CD4-positive, alpha-beta T cell treated with Interleukin-12 subunit alpha and Interleukin-12 subunit beta, for 1 hour (primary cell): ENCODE measurements at places on chromosomes 7 and 10.

DNA sequence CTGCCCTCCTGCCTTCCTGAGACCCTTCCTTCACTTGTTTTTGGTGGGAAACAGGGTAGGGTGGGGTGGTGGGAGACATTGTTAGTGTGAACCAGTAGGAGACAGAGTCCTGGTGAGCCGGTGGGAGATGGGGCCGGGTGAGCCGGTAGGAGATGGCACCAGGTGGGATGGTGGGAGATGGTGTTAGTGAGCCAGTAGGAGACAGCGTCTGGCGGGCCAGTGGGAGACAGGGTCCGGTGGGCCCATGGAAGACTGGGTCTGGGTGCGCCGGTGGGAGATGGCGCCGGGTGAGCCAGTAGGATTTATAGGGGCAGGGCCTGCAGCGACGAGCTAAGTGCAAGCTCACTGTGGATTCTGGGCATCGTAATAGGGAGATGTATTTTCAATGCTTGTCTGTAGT is 116.8 kb downstream of the TRRAP start:
- DNase-seq, result no peak

- DNase-seq, result no peak
Measured at GRCh38 chr10:14499601-14499904, 168.8 kb upstream of the FRMD4A start.

- DNase-seq, result no peak
Measured at GRCh38 chr7:52119537-52119936, 802.9 kb upstream of the COBL start.

DNA sequence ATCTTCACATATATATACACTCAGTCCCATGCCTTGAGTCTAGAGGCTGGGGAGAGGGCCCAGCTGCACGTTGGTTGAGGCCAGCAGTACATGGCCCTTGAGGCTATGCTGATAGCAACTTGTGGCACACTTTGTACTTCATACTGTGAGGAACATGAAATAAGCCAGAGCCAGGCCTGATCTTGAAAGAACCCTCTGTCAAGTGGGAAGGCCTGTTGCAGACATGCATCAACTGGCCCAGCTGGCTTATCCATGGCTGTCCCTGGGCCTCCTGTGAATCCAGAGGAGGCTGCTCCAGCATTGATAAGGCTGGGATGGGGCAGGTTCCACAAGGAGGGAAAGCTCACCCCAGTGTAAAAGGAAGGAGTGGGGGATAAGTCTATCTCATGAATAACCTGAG is 140.4 kb downstream of the NRF1 start:
- no peak for DNase-seq

- DNase-seq, result no peak
Measured at GRCh38 chr7:152871678-152872060, 112.1 kb downstream of the ACTR3B start.

- no peak for DNase-seq
Measured at GRCh38 chr7:45570797-45571196, 3.4 kb upstream of the ADCY1 start.

DNA sequence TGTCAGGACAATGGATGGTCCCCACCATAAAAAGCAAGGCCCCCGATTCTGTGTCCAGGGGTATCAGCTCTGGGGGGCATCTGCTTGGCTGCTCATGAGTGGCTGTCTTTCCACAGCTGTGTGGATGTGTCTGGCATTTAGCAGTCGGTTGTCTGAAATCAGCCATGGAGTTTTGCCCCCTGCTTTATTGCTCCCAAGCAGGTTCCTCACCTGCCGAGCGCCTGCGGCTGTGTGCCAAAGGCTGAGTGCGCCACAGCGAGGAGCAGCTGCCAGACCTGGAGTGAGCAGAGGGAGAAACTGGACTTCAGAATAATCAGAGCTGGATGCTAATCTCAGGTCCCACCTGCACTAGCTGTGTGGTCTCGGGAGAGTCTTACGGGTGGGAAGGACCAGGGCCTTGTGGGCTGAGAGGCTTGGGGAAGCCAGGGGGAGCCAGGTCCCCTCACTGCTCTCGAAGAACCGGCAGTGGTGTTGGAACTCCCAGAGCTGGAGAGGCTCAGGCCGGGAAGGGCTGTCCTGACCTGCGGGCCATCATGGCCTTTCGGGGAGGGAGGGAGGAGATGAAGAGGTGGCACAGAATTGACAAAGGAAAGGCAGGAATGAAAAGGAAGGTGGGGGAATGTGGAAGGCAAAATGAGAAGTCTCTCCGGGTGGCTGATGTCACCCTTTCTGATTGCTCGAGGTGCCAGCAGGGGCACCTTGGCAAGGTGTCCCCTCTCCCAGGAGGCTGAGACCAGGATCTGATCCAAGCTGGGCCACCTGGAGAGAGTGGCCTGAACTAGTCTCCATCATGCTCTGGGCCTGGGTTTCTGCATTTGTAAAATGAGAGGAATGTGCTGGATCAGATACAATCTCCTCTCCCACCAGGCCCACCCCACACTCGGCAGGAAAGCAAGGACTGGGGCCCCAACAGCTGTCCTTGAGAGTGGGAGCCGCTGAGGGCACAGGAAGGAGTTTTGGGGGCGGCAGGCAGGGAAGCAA is 30.2 kb upstream of the LEP start:
- no peak for DNase-seq

GRCh38 chr10:31759124-31759798 is 169.4 kb downstream of the ARHGAP12 start:
- peak; percentile 45 for DNase-seq

GRCh38 chr10:1171586-1171985 is 115.4 kb downstream of the WDR37 start:
- DNase-seq, result no peak

- no peak for DNase-seq
Measured at GRCh38 chr7:116101704-116102103, 71.1 kb upstream of the TFEC start.

DNA sequence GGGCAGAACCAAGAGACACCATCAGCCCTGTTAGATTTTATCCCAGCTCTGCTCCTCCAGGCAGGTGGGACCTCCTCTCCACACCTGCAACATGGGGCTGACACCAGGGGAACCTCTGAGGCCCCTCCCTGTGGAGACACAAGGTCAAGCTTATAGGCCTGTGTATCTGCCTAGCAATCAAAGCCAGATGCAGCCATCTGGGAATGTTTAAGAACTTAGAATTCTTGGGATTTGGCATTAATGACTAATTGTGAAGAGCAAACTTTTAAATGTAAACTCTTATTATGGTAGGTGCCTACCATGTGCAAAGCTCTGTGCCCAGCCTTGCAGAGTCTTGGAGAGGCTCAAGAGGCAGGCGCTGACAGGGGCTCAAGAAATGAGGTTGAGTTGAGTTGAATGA is 52.1 kb downstream of the TBATA start:
- no peak for DNase-seq

- peak; percentile 73 for DNase-seq
Measured at GRCh38 chr7:66557214-66558200, 71.2 kb upstream of the KCTD7 start.

- no peak for DNase-seq
Measured at GRCh38 chr7:137879357-137880158, 32.8 kb upstream of the DGKI start.

- no peak for DNase-seq
Measured at GRCh38 chr10:66627156-66627555, 298.7 kb upstream of the LRRTM3 start.

DNA sequence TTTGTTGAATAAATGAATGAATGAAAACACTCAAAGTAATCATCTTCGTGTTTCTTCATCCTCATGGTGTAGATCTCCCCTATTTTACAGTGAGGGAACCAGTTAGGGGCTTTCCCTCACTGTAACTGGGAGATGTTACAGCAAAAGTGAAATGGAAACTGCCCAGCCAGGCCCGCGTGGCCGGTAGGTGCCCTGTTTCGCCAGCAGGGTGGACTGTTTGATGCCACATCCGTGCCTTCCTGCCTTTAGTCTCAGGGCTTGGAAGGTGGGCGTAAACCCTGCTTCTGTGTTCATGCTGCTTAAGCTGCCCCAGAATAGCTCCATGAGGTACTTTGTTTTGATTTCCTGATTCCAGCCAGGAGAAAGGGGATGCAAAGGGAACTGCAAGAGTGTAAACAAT is 268.8 kb downstream of the PLXNA4 start:
- no peak for DNase-seq

GRCh38 chr10:90916392-90917237 is 4.3 kb downstream of the ANKRD1 start:
- DNase-seq, result no peak

DNA sequence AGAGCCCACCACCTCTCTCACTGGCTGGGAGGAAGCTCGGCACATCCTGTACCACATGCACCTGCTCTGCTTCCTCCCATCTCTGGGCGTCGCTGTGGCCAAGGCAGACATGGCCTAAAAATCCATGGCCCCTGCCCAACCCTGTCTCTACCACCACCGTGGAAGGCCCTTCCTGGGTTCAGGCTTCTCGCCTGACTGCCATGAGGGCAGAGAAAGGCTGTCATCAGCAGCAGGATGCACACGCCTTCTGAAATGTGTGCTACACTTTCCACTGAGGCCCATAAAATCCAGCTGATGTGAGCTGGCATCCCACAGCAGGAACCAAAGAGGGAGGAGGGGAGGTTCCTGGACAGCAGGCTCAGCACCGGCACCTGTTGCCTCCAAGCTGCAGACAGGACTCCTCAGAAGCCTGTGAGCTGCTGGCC is 93.4 kb downstream of the PTPRN2 start:
- no peak for DNase-seq

GRCh38 chr7:150351587-150352194 is 10.3 kb upstream of the RARRES2 start:
- DNase-seq, result no peak

- DNase-seq, result no peak
Measured at GRCh38 chr10:78196964-78197363, 163.3 kb downstream of the RPS24 start.

DNA sequence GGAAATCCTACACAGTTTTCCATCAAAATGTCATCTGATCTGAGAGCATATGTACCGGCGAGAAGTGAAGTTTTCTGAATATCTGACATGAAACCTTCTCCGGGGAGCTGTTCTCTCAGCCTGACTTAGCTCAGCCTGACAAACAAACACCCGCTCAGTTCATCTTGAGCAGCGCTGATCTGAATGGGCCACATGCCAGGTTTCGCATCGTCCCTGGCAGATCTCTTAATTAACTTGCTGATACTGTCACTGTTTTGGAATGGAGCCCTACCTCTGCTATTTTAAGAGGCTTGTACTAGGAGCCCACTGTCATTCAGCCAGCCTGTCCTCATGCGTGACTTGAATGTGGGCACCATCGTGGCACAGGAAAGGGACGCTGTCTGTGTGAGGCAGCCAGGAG is 109.2 kb downstream of the STRA8 start:
- DNase-seq, result no peak

DNA sequence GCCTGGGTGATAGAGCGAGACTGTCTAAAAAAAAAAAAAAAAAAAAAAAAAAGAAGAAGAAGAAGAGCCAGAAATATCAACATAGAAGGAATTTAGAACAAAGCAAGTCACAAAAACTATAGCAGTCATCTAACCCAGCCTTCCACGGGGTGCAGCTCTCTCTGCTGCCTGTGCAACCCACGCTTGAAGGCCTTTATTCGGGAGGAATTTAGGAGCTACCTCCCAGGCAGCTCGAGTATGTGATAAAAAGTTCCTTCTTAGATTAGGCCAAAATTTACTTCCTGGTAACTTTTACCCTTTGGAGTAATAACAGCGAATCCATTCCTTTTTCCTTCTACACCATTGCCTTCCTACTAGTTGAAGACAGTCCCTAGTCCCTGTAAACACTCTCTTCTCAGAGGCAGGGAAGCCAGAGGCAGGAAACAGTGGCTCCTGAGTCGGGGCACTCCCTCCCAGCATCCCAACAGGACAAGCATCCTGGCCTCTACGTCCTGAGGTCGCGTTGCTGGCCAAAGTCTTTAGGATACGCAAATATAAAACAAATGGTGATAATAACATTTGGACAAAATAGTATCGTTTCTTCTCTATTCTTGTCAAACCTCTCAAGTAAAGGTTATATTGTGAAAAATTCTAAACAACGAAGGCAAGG is 109.3 kb upstream of the KMT2C start:
- no peak for DNase-seq

DNA sequence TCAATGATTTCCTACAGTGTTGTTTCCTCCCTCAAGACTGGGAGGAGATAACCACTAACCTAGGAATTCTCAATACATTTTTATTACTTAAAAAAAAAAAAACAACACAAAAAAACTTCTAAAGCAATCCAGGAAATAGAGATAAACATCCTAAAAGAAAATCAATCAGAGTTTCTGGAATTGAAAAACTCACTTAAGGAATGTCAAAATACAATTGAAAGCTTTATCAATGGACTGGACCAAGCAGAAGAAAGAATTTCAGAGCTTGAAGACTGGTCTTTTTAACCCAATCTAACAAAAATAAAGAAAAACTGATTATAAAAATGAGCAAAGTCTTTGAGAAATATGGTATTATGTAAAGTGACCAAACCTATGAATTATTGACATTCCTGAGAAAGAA is 394.1 kb downstream of the XPNPEP1 start:
- DNase-seq, result no peak

DNA sequence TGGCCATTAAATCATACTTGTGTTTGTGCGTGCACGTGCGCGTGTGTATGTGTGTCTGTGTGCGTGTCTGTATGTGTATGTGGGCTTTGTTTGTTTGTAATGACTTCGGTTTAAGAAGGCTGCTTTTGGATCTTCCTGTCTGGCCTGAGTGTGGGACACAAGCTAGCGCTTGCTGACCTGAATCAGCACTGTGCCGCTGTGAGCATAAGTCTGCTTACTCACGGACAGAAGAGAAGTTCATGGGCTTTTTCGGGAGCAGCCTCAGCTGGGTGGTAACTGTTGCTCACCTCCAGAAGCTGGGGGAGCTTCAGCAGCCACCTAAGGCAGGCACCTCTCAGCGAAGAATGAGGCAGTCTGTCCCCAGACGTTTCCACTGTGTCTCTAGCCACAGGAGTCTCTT is 56.1 kb upstream of the TRUB1 start:
- no peak for DNase-seq

DNA sequence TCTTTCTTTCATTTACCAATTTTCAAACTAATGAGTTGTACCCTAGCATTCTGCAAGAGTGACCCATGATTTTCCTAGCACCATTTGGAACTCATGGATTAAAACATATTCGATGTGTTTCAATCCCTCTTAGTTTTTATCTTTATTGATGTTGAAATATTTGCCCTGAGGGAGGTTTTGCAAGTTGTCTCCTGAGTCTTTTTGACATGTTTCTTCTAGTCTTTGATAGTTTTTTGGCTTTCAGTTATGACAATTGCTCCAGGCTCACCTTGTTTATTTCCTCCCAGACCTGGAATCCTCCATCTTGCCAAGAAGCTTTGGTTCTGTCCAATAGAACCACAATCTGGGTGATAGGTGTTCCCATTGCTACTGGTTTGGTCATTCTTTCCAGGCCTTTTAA is 327.8 kb downstream of the WDR11 start:
- no peak for DNase-seq

- no peak for DNase-seq
Measured at GRCh38 chr7:108283252-108283651, 153.1 kb upstream of the LAMB4 start.

DNA sequence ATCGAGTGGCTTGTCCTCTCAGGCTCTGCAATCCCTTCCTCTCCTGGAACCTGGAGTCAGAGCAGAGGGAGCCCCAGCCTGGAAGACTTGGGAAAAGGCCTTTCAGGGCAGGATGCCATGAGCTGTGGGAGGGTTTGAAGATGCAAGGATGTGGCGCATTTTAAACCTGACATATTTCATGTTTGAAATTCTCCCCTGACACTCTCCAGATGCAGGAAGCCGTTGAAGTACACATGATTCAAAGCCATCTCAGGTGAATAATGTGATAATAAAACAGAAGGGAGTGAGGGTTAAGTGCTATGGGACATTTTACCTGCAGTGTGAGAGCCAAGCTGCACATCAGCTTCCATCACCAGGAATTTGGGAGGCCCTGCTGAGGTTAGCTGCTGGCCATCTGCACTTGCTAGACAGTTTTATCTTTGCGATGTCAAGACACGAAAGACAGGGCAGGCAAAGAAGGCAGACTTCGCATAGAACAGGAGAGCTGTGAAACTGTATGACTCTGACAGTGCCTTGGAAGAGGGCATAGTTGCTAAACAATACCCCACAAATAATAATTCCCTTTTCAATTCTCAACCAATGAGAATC is 159.1 kb upstream of the GDF10 start:
- DNase-seq, result no peak
